ENCODE measurements at places on chromosomes 7 and 10. TPM values are rescaled to one million over a fixed set of nuclear protein-coding genes. Genes with fewer than 3 reads are reported as not detected.

- DNase-seq = peak; percentile 62
Measured at GRCh38 chr7:94510582-94511496, 1.2 kb downstream of the CASD1 start.

DNA sequence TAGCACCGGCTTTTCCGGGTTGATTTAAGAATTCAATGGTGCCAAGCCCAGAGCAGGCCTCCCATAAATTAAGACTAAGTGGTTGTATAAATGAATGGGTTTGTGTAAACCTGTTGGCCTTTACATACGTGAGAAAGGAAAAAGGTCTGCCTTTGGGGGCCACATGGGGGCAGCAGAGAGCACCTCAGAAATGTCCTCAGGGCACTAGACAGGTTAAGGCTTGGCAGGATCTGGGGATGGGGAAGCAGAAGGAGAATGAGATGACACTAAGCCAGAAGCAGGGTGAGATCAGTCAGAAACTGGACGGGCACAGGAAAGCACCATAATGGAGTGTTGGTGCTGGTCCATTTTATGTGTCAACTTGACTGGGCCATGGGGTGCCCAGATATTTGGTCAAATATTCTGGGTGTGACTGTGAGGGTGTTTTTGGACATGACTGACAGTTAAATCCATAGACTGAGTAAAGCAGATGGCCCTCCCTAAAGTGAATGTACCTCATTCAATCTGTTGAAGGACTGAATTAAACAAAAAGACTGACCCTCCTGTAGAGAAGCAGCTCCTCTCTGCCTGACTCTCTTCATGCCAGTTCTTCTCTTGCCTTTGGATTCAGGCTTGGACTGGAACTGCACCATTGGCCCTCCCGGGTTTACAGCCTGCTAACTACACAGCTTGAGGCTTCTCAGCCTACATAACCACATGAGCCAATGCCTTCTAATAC is 58.9 kb downstream of the FRMPD2 start:
- DNase-seq = peak; percentile 28

The BRI3 gene
- 78.8 TPM for total RNA-seq

- no peak for DNase-seq
Measured at GRCh38 chr10:133008736-133009135, 66.4 kb upstream of the CFAP46 start.

GRCh38 chr10:64458306-64458705 is 937.1 kb downstream of the REEP3 start:
- DNase-seq = no peak

DNA sequence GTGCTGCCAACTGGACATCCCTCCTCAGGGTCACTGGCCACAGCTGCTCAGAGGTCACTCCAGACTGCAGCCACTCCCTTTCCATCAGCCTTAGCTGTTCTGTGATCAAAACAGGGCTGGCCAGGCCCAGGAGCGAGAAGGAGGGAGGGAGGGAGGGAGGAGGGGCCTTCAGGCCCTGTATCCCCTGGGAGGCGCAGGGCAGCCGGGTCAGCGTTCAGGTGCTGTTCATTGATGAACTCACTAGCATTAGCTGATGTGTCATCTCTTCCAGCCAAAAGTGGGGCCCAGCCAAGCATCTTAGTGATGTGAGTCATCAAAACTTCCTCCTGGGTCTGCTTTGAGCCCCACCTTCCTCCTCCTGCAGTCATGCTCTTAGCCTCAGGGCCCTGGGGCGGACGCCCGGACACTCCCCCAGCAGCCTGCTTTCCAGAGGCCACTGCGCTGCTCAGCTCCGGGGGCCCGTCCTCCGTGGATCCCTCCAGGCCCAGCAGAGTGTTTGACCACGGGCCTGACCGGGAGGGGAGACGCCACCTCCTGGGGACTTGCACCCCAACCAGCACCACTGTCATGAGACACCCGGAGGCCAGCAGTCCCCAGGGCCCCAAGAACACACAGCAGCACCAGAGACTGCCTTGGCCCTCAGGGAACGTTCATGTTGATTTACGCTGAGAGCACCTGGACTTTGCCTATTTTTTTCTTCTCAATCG is 149.2 kb downstream of the PRKAG2 start:
- peak; percentile 20 for DNase-seq

The LEP gene
- not detected for total RNA-seq

The CDH23 gene
- total RNA-seq = 0.37 TPM

DNA sequence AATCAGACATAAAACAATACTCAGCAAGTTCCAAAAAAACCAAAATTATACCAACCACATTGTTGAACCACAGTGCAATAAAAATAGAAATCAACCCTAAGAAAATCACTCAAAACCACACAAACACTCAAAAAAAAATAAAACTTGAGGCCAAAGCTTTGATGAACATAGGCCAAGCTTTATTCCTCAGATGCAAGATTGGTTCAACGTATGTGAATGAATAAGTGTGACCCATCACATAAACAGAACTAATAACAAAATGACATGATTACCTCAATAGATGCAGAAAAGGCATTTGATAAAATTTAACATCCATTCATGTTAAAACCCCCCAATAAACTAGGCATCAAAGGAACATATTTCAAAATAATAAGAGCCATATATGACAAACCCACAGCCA is 506.1 kb upstream of the FZD8 start:
- no peak for DNase-seq

GRCh38 chr10:93745408-93746065 is 12.2 kb upstream of the LGI1 start:
- DNase-seq = no peak

The SMC3 gene
- 45.8 TPM for total RNA-seq

The FAM171A1 gene
- total RNA-seq = not detected

GRCh38 chr7:130649004-130649790 is 19.4 kb downstream of the COPG2 start:
- DNase-seq = no peak

DNA sequence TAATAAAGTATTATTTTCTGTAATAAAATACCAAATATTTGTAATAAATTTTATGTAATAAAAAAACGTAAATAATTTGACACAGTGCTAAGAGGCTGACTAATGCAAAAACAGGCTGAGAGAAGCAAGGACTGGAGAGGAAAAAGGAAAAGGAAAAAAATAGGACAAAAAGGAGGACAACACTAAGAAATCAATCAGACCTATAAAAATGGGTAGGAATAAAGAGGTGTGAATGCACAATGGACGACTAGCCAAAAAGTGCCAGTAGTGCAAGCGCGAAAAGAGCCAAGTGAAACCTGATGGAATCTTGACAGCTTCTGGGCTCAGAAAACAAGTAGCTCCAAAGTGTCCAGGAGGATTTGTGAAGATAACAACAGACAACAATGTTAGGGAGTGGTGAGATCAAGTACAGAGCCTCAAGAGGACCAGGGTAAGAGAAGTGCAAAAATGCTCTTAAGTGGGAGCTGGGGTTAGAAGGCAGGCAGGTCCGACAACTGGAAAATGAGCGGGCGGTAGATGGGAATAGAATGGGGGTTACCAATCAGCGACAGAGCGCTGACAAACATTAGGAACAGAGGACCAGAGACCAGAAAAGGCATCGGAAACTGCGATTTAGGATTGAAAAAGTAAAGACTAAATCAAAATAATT is 1.2 kb downstream of the BRAF start:
- no peak for DNase-seq

GRCh38 chr7:91875851-91876250 is 4.7 kb downstream of the MTERF1 start:
- no peak for DNase-seq

GRCh38 chr10:110634527-110635209 is 9.5 kb upstream of the RBM20 start:
- DNase-seq = no peak

The OR2A1 gene
- total RNA-seq = not detected

DNA sequence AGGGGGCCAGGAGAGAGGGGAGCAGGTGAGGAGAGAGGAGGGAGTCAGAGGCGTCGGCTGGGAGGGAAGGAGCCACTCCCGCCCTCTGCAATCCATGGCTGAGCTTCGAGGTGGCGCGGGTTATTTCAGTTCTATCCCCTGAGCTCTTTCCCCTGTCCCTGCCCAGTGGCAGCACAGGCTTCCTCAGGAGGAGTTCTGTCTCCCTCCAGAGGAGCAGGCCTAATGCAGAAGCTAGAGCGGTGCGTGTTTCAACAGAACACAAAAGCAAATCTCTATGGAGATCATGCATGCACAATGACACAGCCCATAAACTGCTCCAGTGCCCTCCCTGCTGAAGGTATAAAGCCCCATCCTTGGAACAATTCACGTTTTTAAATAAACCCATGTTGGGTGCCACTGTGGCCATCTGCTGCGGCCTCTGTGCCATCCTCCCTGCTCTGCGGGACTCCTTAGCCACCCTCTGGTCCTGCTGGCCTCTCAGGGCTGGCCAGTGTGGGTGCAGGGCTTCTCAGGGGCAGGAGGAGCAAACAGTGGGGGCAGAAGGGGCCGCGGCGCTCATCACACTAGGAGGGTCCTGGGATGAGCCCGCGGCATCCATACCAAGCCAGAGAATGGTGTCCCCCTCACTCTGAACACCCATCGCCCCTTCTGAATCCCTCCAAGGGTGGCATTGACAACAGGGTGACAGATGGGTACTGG is 192.6 kb upstream of the LYZL2 start:
- no peak for DNase-seq

DNA sequence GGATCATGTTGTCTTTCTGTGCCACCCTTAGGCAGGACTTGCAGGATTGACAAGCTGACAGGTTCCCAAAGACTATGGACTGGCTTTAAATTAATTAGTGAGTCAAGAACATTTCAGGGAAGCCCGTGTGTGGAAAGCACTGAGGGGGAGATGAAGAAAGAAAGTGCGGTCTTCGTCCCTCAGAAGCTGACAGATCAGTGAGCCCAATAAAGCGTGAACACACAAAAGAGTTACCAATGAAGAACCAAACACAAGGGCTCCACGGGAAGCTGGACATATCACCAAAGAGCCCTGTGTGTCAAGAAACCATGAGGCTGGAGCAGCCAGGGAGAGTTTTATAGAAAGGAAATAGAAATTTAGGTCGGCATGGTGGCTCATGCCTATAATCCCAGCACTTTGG is 725.8 kb downstream of the PARD3 start:
- DNase-seq = no peak

DNA sequence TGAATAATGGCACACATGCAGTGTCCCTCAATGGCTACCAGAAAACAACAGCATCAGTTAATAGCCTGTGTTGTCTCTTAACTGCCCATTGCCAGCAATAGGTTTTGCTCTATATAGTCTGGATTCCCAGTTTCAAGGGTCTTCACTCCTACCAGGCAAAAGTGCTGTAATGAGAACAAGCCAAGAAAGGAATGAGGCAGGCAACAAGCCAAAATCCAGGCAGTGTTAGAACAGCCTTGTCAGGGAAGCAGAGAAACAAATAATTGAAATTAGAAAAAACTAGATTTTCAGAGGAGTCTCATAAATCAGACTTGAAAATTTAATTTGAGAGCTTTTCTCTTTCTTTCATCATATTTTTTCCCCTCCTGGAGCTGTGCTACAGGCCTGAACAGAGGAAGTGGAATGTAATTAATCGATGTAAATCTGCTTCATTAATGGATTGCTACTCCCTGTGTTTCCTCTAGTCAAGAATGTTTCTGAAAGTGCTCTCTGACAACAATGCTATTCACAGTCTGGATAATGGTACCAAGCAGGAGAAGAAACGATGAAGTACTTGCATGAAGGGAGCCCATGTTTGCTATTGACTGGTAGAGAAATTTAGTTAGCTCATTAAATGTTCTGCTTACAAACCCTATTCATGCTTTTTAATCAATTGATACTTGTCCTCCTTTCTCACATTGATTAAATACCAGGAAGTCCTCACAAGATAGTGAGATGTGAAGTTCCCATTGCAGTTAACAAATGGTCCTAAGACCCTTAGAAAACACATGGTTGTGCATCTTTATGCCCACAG is 202.0 kb upstream of the LRRTM3 start:
- DNase-seq = no peak

- DNase-seq = no peak
Measured at GRCh38 chr10:34589275-34589674, 225.8 kb downstream of the PARD3 start.

The RBP4 gene
- not detected for total RNA-seq

- DNase-seq = no peak
Measured at GRCh38 chr10:98338318-98338717, 70.3 kb upstream of the LOXL4 start.

The FEZF1 gene
- total RNA-seq = not detected

DNA sequence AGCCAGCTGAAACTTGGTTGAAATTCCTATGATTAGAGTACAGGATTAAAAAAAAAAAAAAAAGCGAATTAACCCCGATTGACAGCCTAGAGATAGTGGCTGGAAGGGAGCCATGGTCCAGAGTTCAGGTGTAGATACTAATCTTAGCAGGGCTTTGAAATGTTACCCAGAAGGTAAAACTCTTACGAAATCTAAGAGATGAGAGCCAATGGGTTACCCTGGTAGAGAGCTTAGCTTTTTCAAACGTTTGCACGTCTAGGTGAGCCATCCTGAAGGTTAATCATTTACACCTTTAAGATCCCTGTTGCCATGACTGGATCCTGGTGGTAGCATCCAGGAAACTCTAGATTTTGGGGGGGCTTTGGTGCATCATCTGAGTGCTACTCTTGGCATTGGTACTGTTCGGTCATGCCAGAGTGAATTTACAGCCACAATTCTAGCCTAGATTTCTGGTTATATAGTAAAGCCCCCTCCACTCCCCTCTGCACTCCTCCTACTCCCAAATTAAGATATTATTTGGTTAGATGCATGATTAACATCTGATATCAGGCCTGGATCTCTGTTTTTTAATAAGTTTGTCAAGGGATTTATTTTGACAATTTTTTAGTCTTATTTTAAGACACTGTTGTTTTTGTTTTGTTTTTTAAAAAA is 1.2 kb downstream of the AGFG2 start:
- DNase-seq = no peak

DNA sequence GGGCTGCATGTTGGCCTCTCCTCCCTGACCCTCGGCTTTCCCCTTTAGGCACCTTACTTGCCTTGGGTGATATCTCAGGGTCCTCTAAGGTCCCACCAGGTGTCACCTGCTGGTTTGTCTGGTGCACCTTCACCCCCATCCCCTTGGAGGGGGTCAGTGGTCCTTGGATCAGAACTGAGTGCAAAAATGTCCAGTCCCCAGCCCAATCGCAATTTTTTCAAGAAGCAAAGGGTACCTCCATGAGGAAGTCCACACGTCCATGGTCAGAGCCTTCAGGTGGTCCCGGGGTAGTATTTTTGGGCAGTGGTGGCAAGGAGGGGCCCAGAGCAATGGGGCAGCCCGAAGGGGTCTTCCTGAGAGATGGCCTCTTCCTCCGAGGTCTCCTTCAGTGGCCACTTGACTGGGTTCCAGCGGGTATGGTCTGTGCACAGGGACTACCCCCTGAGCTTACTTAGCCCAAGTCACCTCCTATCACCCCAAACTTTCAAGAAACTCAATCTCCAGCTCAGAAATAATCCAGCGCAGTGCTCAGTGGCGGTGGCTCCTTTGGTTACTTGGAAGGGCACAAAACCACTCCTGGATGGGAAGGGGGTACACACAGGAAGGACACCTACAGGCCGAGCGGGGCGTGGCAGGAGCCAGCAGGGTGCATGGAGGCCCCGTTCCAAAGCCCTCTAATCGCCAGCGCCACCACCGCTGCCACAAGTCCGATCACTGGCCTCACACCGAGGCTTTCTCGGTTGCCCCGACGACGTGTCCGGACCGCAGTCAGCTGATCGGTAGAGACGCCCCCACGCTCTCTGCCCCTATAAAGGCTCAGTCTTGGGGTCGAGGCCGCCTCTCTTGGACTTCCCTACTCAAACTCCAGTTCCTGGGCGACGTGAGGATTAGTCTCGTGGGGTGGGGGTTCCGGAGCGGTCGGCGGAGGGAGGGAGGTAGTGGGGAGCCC is 4.5 kb downstream of the SAP25 start:
- peak; percentile 61 for DNase-seq

The FLNC gene
- not detected for total RNA-seq

The PVRIG gene
- total RNA-seq = 51.4 TPM

- DNase-seq = no peak
Measured at GRCh38 chr10:62772186-62772974, 32.1 kb upstream of the ADO start.

The PRLHR gene
- not detected for total RNA-seq

Measured in B cell (primary cell).